Adipose tissue (tissue), 3 donors: ENCODE measurements at places on chromosomes 5 and 9. TPM values are rescaled to one million over a fixed set of nuclear protein-coding genes. Genes with fewer than 3 reads are reported as not detected.

The ATOX1 gene
- 150 TPM for polyA plus RNA-seq

The MSX2 gene
- 0.14 TPM for polyA plus RNA-seq

The SLC6A7 gene
- polyA plus RNA-seq: not detected

The IFNA6 gene
- not detected for polyA plus RNA-seq

The TRIM14 gene
- 5.6 TPM for polyA plus RNA-seq

The ENTPD2 gene
- 1.6 TPM for polyA plus RNA-seq

The HACD4 gene
- 0.20 TPM for polyA plus RNA-seq

The DHX29 gene
- polyA plus RNA-seq: 6.8 TPM

The SHISAL2B gene
- polyA plus RNA-seq: 0.27 TPM

The PCDHB7 gene
- polyA plus RNA-seq: 0.20 TPM

The FKTN gene
- polyA plus RNA-seq: 2.1 TPM

The FOXI1 gene
- not detected for polyA plus RNA-seq

The PCDHA6 gene
- polyA plus RNA-seq: 0.10 TPM

The PCDHGA1 gene
- 0.25 TPM for polyA plus RNA-seq

The FGF18 gene
- 0.24 TPM for polyA plus RNA-seq

The PCDHA9 gene
- 0.02 TPM for polyA plus RNA-seq

The HAPLN1 gene
- polyA plus RNA-seq: not detected

The LIFR gene
- polyA plus RNA-seq: 23.7 TPM

The TRMO gene
- 6.9 TPM for polyA plus RNA-seq

The MACIR gene
- 17.9 TPM for polyA plus RNA-seq

The EFCAB9 gene
- polyA plus RNA-seq: not detected

The SLC25A2 gene
- polyA plus RNA-seq: not detected

The PALM2AKAP2 gene
- polyA plus RNA-seq: 21.7 TPM

The ZNF79 gene
- polyA plus RNA-seq: 2.5 TPM

The ECSCR gene
- 80.6 TPM for polyA plus RNA-seq

The HMCN2 gene
- 2.6 TPM for polyA plus RNA-seq

The KIF4B gene
- polyA plus RNA-seq: not detected

The TAF11L5 gene
- not detected for polyA plus RNA-seq

The TNC gene
- 1.9 TPM for polyA plus RNA-seq

The ADGRV1 gene
- polyA plus RNA-seq: 0.33 TPM

The PRELID2 gene
- polyA plus RNA-seq: 3.0 TPM

The WDR31 gene
- polyA plus RNA-seq: 1.3 TPM

The MYORG gene
- polyA plus RNA-seq: 12.1 TPM

The TTC1 gene
- polyA plus RNA-seq: 35.6 TPM

The QSOX2 gene
- polyA plus RNA-seq: 4.5 TPM

The C5orf52 gene
- not detected for polyA plus RNA-seq

The PHF24 gene
- polyA plus RNA-seq: 0.03 TPM

The SLC9A3 gene
- 0.45 TPM for polyA plus RNA-seq

The LECT2 gene
- not detected for polyA plus RNA-seq

The RNF183 gene
- polyA plus RNA-seq: not detected

The KCNMB1 gene
- polyA plus RNA-seq: 0.79 TPM

The NXNL2 gene
- not detected for polyA plus RNA-seq

The GABRA6 gene
- not detected for polyA plus RNA-seq

The ROR2 gene
- 2.8 TPM for polyA plus RNA-seq
